Hippocampal formation (tissue), 2 donors: ENCODE measurements at places on chromosomes 5 and 9.

- no peak for DNase-seq
Observed at GRCh38 chr9:88757406-88758010, 222.5 kb downstream of the NXNL2 start.

DNA sequence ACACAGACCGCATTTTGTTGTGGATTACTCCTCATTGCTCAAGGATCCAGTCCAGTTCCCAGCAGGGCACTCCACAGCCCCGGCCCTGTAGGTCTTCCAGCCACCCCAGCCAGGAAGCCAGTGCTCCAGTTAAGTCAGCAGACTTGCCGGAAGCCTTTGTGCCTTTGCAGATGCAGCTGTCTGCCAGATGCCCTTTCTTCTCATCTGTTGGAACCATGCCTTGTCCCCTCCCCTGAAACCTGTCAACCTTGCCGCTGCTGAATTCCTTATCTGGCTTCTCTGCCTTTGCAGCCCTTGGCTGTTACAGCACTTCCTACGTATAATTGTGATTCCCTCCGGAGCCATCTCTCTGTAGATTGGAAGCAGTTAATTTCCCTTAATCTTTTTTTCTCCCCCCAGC, 28.4 kb downstream of the PSAT1 start:
- peak; percentile 24 for DNase-seq

DNA sequence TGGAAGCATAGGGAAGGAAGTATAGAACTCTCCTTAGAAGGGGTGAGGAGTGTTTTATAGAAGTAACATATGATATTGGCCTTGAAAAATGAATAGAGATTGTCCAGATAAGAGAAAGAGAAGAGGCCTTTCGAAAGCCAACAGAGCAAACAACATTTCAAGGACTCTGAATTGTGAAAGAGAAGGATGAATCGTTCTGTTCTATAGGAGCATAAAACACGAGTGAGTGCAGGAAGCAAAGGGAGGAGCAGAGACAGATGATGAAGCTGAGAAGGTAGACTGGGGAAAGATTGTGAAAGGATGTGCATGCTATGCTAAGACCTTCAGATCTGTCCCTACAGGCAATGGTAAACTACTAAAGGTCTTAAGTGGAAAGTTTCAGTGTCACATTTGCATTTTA, 271.0 kb downstream of the TMEM161B start:
- DNase-seq, result no peak

GRCh38 chr9:130522233-130522808, 57.1 kb upstream of the FUBP3 start:
- no peak for DNase-seq

GRCh38 chr9:124580186-124580585, 73.0 kb upstream of the NR5A1 start:
- no peak for DNase-seq

DNA sequence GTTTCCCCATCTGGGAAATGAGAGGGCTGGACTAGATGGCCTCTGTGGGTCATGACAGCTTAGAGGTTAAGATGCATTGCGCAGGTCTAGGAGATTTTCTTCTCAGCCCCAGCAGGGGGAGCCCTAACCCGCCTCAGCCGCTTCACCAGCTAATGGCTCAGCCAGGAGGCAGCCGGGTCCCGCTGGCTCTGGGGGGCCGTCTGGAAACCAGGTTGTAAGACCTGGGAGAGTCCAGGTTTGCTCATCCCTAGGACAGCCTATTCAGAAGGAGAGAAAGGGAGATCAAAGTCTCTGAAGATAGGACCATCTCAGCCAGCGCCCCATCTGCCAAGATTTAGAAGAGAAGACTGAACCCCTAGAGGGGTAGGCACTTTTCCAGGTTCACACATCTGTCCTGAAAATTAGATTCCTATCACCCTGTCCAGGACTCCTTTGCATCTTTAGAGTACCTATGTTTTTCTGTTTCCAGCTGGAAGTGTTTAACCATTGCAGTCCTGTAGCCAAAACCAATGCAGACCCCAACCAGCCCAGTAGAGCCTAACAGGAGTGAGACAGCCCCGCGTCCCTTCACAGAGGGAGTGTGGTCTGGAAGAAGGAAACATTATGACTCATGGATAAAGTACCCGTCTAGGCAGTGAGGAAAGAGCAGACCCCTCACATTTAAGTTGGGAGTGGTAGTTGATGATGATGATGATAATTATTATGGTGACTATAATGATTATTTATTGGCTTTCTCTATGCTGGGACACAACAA, 27.5 kb downstream of the SPARC start:
- peak; percentile 54 for DNase-seq

GRCh38 chr5:54673523-54674225, 156.1 kb downstream of the SNX18 start:
- no peak for DNase-seq

DNA sequence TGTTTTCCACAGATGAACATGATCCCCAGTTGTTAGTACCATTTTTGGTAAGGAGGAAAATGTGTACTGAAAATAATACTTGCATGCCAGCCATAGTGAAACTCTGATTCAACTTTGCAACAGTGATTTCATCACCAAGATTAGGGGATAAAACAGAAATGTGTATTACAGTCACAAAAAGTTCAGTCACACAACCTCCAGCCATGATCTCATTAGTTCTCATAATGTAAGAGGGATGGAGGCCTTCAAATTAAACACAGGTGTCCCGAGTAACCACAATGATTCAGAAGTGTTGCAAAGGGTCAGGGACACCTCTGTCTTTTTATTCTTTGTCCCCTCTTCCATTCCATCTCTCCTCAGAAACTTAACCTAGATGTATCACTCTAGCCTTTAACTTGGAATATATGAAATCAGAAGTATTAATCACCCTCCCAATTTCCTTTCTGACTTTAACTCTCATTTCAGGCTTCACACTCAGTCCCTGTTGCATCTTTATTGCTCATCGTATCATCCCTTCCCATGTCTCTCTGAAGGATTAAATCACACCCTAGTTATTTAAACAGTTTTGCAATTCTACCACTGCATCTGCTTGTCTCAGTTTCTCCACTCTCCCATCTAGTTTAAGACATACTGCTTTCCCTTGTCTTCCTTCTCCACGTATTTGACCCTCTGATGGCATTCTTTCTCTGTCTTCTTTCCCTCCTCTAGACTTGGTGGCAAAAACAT, 291.2 kb downstream of the ADAMTS6 start:
- no peak for DNase-seq

GRCh38 chr9:38137342-38137741, 68.3 kb upstream of the SHB start:
- DNase-seq, result no peak

DNA sequence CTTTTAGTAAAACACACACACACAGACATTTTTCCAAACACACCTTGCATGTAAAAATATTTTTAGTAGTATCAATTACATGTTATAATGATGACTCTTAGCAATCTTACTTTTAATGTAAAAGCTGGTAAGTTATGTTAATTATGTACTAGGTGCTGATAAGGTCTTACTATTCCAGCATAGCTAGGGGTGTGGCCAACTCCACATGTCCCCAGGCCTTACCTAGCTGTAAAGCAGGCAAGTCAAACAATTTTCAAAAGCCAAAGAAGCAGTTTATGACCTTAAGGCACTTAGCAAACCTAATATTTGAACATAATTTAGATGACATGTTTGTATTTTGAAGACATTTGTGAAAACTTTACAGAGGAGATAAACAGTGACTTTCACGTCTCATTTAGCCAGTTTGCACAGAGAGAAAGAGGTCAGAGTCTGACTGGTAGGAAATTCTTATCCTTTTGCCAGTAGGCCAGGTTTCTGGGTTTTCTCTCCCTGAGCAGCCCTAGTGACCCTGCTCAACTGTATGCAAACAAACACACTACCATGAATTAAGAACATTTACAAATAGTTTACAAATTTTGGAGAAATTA, 26.5 kb upstream of the GPX3 start:
- DNase-seq, result no peak
